ENCODE measurements at places on chromosomes 5 and 9.

GRCh38 chr5:91240175-91240574, 142.9 kb downstream of the ARRDC3 start:
- DNase-seq, result no peak

- DNase-seq, result no peak
These were observed 79.3 kb upstream of the IRX4 start for GRCh38 chr5:1961952-1962595.

DNA sequence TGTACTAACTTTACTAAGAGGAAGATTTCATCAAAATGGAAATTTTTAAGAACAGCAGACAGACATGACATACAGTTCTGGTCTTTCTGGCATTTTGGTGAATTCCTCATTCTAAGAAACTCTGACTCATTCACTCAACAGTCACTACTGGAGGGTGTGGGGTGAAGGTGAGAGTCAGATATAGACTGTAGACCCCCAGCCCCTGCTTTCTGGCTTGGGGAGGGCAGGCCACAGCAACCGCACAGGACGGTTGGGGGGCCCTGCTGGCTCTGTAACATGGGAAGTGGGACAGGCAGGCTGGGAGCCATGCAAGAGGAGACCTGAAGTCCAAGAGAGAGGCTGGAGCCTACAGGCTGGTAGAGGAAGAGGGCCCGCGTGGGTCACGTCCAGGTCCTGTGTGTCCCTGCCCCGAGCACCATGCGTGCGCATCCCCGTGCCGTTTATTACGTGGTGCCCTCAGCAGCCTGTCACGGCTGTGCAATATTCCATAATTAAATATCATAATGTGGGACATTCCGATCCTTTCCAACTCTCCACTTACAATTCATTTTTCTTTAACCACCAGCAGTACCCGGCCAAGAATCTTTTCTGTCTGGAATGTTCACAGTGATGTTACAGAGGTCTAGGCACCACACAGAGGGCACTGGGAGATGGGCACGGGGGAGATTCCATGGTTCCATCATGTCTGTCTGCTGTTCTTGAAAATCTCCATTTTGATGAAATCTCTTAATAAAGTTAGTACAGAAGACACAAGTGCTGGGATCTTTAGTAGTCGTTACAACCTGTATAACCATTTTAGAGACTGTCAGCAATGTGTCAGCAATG, 75.5 kb downstream of the SEMA4D start:
- no peak for DNase-seq

GRCh38 chr5:90097082-90097477, 312.5 kb downstream of the CETN3 start:
- no peak for DNase-seq

DNA sequence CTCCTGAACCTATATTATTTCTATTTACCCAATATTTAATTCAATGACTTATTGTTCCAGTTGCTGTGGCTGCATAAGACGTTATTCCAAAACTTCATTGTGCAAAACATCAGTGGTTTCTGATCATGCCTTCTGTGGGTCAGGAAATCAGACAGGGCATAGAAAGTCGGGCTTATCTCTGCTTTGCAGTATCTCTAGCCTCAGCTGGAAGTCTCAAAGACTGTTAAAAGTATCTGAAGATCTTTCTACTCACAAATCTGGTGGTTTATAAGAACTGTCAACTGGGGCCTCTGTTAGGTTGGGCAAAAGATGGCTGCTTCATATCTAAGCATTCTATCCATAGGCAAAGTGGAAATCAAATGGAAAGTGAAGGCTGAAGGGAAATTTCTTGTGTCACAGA, 687.7 kb upstream of the ARRDC3 start:
- DNase-seq, result no peak

GRCh38 chr9:131397100-131397790, 3.4 kb downstream of the PRRC2B start:
- no peak for DNase-seq

- DNase-seq, result peak; percentile 55
These were observed 470.5 kb downstream of the PDE4D start for GRCh38 chr5:59423021-59423420.

- DNase-seq, result no peak
These were observed 62.0 kb downstream of the CRB2 start for GRCh38 chr9:123418052-123418430.

DNA sequence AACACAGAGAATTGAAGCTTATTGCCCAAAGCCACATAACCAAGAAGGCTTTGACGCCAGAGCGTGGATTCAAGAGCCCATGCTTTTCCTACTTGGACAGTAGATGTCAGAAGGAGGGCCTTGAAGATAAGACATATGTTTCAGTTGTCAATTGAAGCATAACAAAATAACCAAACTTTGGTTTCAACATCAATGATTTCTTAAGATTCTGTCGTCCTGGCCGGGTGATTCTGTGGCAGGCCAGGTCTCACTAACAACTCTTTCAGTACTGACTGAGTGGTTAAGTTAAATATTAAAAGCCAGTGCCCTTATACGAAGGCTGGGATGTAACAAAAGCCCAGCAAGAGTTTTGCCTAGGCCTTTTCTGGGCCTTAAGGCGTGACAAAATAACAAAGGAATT, 94.0 kb downstream of the RCL1 start:
- DNase-seq, result no peak

DNA sequence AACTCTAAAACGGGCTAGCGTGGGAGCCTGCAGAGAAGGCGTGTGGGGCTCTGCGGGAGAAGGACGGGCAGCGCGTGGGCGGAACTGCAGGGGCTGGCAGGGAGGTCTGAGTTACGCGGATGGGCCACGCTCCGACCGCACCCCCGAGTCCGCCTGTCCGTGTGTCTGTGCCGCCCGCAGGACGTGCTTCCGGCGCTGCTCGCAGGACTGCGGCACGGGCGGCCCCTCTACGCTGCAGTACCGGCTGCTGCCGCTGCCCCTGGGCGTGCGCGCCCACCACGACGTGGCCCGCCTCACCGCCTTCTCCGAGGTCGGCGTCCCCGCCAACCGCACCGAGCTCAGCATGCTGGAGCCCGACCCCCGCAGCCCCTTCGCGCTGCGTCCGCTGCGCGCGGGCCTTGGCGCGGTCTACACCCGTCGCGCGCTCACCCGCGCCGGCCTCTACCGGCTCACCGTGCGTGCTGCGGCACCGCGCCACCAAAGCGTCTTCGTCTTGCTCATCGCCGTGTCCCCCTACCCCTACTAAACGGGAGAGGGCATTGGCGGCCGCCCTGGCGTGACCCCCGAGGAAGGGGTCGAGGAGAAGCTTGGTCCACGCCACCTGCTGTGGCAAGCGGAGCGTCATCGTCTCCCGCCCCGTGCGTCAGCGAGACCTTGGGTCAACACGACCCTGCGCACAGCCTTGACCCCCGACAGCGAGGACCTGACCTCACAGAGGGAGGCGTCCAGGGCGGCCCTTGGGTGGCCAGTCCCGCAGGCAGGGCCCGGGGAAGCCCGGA, 11.4 kb upstream of the ASS1 start:
- DNase-seq, result no peak

GRCh38 chr9:95355500-95355899, 38.0 kb upstream of the FANCC start:
- no peak for DNase-seq

DNA sequence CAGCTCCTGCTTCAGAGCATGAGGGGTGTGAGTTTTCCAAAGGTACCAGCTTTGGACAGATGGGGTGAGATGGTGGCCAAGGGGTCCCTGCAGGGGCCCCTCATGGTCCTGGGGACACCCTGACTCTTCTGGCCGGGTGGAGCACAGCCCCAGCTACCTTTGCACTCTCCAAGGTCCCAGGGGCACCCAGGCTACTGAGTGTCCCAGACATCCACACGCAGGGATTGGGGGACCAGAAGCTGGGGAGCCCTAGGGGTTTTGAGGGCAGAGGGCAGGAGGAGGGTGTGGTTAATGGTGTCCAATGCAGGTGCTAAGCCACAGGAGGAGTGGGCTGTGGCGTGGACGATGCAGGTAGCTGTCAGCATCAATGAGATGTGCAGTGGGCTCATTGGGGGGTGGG, 16.0 kb upstream of the CLPTM1L start:
- DNase-seq, result no peak

- no peak for DNase-seq
These were observed 77.8 kb downstream of the FGF1 start for GRCh38 chr5:142608081-142608480.

GRCh38 chr5:39569857-39570256, 145.1 kb upstream of the DAB2 start:
- no peak for DNase-seq

DNA sequence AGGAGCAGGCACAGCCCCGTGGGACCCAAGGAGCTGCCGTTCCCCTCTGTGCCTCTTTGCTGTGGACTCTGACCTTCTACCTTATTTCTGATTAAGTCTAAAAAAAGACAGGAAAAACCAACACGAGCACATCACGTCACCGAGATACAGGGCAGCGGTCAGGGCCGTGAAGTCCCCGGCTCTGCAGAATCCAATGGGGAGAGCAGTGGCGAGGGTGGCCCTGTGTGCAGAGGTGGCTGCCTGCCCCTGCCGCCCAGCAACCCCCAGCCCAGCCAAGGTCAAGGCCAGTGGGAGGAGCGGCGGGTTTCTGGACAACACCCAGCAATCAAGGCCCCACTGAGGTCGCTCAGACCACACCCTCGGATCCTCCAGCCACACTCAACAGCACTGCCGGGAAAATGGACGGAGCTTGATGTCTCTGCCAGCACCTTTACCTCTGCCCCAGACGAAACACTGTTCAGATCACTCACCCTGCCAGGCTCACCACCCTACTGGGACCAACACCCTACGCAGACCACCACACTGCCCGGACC, 32.7 kb upstream of the SLC9A3 start:
- no peak for DNase-seq

GRCh38 chr9:126430124-126430523, 103.5 kb downstream of the MVB12B start:
- no peak for DNase-seq

GRCh38 chr5:170169996-170170395, 62.8 kb upstream of the C5orf58 start:
- no peak for DNase-seq

DNA sequence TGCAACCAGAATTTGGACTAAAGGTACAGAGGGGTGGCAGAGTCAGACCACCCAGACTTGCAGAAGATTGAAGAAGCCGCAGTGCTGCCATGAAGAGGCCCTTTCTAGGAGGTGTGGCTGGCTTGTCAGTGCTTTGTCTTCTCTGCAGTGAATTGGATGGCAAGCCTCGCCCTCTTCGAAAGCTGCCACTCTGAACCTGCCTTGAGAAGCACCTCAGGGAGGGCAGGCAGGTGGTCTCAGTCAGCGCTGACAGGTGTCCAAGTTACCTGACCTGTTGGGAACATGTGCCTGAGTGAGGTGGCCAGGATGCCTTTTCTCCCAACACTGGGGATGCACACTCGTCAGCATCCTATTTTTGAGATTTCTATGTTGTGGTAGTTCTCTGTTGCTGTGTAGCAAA, 6.2 kb downstream of the TENT4A start:
- DNase-seq, result no peak

GRCh38 chr9:91220021-91220420, 141.7 kb downstream of the AUH start:
- no peak for DNase-seq

GRCh38 chr5:53915120-53915519, 354.7 kb downstream of the NDUFS4 start:
- no peak for DNase-seq

Data from skeletal muscle cell (primary cell).